ENCODE measurements at places on chromosomes 3 and 15. TPM values are rescaled to one million over a fixed set of nuclear protein-coding genes. Genes with fewer than 3 reads are reported as not detected.
A peak's percentile ranks its signal among the peaks of the same experiment; 100 is the strongest.

DNA sequence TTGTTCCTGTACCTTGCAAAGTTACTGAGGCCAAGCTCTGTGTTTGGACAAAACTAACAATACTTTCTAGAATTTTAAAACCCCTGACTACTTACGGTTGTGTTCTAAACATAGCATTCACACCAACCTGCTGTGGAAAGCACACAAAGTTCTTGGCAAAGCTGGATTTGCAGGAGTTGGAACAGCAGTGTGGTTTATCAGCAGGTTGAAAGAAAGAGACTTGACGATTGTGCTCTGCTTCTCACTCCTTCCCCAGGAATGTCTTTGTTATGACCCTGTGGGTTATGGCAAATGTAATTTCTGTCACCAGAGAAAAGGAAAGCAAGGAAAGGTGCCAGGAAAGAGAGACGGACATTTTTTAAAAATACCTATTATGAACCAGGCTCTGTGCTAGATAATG lies 165.5 kb upstream of the TGFBR2 start:
- DNase-seq = peak; percentile 6

Gene CHSY1
- total RNA-seq = 15.5 TPM

Gene RAD51
- total RNA-seq = 13.1 TPM

DNA sequence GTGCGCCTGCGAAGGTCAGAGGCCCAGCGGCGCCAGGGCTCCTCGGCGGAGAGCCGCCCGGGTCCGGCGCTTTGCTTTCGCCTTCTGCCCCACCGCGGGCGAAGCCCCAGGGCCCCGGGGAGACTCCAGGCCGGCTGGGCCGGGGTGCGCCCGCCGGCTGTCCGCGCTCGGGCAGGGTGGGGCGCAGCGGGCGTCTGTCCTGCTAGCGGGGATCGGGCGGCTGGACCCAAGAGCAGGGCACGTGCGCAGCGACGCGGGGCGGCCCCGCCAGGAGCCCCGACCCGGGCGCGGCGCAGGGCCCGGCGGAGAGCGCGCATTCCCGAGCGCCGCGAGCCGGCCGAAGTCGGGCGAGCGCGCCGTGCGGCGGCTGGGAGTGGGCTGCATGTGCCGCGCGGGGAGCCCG lies 569 bp upstream of the ALDH1A3 start:
- DNase-seq = no peak

DNA sequence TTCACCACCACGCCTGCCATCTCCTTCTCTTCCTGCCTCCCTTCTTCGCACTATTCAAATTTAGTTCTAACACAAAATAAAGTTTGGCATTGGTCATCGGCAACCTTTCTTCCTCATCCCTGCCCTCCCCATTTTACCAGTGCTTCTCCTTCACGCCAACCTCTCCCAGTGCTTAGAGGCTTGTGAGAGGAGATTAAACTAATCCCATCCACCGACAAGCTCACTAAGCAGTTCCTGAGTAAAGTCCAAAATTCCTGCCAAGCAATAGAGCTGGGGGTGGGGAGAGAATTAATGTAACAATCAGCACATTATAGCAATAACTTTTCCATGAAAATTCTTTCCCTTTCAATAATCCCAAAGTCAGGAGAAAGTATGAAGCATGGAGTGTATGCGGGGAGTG lies 157.4 kb upstream of the GMNC start:
- DNase-seq = no peak

Gene EFCC1
- 12.0 TPM for total RNA-seq

GRCh38 chr15:26314577-26314976 lies 451.4 kb upstream of the ATP10A start:
- DNase-seq = no peak

- DNase-seq = no peak
These were observed 932 bp upstream of the PLCD1 start for GRCh38 chr3:38030126-38031021.

GRCh38 chr3:60064210-60065178 lies 1014.7 kb upstream of the CFAP20DC start:
- no peak for DNase-seq

- no peak for DNase-seq
These were observed 238.0 kb upstream of the EOMES start for GRCh38 chr3:27960133-27960532.
